Thymus (tissue), 14 donors: ENCODE measurements at places on chromosomes 2 and 18. TPM values are rescaled to one million over a fixed set of nuclear protein-coding genes. Genes with fewer than 3 reads are reported as not detected.
A peak's percentile ranks its signal among the peaks of the same experiment; 100 is the strongest.

Gene CHRND
- total RNA-seq = 0.57 TPM

Gene FZD7
- 2.0 TPM for total RNA-seq

Gene KCNIP3
- 21.4 TPM for total RNA-seq

Gene SULT1C3
- not detected for total RNA-seq

GRCh38 chr2:139055202-139055601 is 275.0 kb upstream of the NXPH2 start:
- DNase-seq = no peak

DNA sequence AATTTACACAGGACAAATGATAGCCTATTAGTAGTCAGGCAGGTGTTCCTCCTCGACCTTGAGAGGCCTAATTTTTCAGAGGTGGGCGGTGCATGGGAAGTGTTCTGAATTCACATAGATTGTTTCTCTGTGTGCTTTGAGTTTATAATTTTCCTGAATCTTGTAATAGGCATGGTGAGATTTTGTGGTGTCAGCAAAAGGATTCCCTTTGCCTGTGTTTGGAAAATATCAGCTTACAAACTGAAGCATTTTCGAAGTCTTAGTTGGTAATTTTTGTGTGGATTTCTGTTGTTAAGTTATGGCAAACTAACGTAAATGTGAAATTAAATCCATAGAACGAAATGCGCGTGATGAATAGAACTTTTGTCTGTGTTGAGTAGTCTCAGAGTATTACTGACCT is 194.0 kb upstream of the RBMS1 start:
- DNase-seq = no peak

- DNase-seq = no peak
Observed at GRCh38 chr2:64985447-64985846, 3.8 kb upstream of the SLC1A4 start.

GRCh38 chr2:101883860-101884259 is 107.9 kb upstream of the IL1R2 start:
- DNase-seq = no peak

- no peak for DNase-seq
Observed at GRCh38 chr2:10271509-10271908, 31.2 kb upstream of the HPCAL1 start.

DNA sequence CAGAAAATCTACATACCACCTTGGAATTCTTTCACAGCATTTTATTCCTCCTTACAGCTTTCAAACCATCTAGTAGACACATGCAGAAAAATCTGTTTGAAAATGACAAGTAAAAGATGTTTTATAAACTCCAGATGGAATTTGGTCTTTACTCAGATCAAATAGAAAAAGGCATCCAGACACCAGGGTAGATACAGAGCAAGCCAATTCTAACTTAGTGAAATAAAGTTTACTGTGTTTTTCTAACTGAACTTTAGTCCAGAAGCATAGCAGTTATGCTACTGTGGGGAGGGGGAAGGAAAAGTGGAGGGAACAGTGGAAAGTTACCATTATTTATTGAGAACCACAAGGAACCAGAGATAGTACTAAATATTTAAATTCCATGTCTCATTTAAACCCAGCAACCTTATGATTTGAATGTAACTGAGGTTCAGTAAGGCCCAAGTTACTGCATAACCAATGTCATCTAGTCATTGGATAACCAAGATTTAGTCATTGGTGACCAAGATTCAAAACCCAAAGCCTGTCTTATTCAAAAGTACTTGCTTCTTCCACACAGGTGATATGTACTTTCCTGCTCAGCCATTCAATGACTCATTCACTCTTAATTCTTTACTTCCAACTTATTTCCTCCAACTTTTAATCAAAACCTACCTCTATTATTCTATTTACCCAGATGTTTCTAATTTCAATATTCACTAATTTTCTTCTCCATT is 57.7 kb downstream of the RAD51AP2 start:
- DNase-seq = no peak

DNA sequence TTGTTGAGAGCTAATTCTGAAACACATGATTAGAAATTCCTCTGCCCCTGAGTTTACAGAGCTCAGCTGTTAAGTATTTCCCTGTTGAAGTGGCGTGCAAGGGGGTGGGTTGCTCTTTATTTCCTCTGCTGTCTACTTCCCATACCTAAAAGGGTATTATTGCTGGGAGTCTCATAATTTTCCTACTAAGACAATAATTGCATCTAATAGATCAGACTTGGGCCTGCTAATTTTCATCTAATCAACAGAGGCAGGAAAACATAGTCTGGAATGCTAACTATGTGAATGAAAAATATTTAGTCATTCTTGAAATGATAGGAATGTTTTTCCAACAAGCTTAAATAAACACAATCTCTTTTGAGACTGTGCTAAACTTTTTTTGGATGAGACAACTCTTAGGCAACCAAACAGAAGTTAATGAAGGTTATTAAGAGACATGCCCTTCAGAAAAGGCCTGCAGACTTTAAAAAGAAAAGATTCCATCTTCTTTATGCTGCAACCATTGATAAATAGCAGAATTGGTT is 111.4 kb downstream of the FEZ2 start:
- DNase-seq = no peak

- no peak for DNase-seq
Observed at GRCh38 chr2:194465641-194466040, 1191.4 kb upstream of the SLC39A10 start.

DNA sequence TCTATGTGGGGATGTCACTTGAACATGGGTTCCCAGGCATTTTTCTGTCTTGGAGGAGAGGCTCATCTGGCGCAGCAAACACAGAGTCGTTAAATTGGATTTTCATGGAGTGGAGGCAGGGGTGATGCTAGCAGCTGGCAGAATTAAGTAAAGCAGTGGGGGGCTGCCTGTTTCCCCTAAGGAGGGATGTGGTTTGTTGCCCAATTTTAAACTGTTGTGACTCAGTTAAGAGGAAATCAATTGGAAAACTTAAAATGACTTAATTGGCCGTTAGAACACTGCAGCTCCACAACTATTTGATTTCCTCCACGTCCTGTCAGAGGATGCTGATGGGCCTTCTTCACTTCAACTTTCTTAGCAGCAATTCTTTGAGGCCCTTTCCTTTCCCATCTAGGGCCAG is 354.1 kb upstream of the ATP5MC3 start:
- DNase-seq = no peak

- DNase-seq = no peak
Observed at GRCh38 chr2:238010572-238010971, 43.8 kb downstream of the UBE2F start.

- no peak for DNase-seq
Observed at GRCh38 chr18:24603151-24603550, 142.7 kb downstream of the HRH4 start.

DNA sequence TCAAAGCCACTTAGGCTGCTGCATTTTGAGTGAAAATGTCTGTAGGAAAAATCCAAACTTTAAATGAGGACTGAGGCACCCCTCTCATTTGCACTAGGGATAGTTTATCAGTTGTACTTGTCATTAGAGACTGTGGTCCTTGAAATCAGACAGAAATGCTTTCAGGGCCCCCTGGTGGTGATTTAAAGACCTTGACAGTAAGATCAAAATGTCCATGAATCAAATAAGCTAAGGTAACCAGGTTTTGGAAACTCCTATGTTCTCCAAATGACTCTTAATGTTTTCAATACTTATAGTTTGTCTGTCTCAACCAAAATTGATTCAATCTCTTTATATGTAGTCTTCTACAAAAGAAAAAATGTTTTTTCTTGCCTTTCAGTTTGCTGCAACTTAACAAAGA is 28.8 kb upstream of the DDX18 start:
- peak; percentile 21 for DNase-seq
